ENCODE measurements at places on chromosomes 13 and 19.
A peak's percentile ranks its signal among the peaks of the same experiment; 100 is the strongest.

DNA sequence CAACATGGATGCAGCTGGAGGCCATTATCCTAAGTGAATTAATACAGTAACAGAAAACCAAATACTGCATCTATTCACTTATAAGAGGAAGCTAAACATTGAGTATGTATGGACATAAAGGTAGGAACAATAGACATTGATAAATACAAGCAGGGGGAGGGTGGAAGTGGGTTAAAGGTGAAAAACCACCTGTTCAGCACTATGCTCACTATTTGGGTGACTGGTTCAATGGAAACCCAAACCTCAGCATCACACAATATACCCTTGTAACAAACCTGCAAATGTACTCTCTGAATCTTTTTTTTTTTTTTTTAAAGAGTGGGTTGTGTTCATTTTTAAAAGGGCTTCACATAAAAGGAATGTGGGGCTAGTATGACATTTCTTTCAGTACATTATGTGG lies 26.9 kb upstream of the CPB2 start:
- DNase-seq: no peak

- DNase-seq: no peak
Measured at GRCh38 chr13:96629331-96629730, 364.9 kb downstream of the OXGR1 start.

GRCh38 chr19:8831832-8832131 lies 322 bp downstream of the ZNF558 start:
- DNase-seq: no peak

DNA sequence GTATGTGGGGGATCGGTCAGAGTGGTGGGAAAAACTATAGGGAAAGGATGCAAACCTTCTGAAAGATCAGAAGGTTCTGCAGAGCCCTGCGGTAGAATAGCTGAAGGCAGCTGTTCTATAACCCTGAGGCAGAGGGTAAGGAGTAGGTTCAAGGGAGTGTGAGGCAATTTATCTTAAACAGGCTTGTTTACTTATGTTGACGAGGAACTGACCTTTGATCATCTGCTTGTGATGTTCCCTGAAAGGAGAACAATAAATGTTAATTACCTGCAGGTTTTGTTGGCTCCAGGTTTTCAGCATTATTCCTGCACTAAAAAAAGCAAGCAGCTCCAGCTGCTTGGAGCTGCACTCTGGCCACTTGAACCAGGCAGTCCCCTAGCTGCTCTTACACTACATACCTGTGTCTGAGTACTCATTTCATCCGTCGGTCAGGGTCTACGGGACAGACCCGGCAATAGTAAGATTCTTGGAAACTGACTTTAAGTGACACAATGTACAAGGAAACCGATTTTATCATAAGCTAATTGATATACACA lies 202.1 kb downstream of the TBC1D4 start:
- no peak for DNase-seq

GRCh38 chr13:74158028-74158427 lies 23.8 kb upstream of the KLF12 start:
- DNase-seq: no peak

DNA sequence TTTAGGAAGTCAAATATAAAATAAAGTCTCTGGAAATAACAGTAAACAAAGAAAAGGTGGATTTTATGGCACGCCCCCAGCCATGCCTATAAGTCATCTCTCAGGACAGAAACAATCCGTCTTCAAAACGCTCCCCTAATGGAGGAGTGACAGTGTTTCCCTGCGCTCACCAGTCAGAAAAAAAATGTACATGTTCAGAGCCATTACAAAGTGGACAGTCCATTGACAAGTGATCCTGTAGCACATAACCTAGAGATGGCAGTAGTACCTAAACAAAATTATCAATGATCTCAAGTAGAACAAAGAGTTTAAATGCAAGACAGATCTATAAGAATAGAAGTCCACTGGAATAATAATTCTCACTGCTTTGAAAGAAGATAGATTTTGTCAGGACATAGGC lies 891.7 kb upstream of the MIR17HG start:
- DNase-seq: no peak

- DNase-seq: peak; percentile 50
Measured at GRCh38 chr19:18233224-18233825, 7.1 kb upstream of the PDE4C start.

DNA sequence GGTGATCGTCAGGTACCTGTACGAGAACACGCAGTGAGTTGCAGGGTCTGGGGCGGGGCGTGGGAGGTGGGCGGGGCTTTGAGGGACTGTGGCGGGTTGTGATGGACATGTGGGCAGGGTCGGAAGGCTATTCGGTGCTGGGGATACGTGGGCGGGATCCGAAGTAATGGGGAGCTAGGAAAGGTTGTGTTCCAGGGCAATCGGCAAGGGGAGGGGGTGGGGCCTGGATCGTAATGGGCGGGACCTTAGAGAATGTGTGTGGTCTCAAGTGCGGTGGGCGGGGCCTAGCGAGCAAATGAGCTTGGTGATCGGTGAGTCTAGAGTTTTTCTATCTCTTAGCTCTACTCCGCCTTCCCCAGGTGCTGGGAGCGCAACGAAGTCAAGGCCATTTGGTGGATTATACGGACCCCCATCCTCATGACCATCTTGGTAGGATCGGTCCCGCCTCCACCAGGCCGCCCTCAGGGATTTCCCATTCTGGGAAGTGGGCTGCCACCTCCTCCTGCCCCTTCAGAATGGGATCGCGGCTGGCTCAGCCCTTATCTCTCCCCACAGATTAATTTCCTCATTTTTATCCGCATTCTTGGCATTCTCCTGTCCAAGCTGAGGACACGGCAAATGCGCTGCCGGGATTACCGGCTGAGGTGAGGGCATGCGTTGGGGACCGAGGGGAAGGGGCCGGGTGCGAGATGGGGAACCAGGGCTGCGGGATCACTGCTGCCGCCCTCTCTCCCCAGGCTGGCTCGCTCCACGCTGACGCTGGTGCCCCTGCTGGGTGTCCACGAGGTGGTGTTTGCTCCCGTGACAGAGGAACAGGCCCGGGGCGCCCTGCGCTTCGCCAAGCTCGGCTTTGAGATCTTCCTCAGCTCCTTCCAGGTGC lies 9.6 kb downstream of the GIPR start:
- peak; percentile 87 for DNase-seq

DNA sequence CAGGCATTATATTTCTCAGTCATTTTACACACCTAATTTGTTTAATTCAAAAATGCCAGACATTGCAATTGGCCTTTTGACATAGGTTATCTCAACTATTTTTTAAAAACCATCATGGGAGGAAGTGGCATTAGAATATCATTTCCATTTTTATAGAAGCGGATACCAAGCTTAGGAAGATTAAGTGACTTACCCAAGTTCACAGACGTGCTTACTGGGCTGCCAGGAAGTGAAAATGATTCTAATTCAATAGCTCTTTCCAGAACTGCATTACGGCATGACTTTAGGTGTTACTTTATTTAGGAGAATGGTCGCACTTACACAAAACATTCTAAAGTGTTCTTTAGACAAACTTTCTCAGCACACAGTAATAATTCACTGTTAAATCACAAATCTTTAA lies 231.9 kb downstream of the KLF12 start:
- no peak for DNase-seq
